Stimulated activated naive CD8-positive, alpha-beta T cell treated with anti-CD3 and anti-CD28 coated beads, Interleukin-15, Interleukin-2, amounts not matched to agents 100 U/mL and 50 U/mL, for 24 hours (primary cell): ENCODE measurements at places on chromosomes 7 and 10.

DNA sequence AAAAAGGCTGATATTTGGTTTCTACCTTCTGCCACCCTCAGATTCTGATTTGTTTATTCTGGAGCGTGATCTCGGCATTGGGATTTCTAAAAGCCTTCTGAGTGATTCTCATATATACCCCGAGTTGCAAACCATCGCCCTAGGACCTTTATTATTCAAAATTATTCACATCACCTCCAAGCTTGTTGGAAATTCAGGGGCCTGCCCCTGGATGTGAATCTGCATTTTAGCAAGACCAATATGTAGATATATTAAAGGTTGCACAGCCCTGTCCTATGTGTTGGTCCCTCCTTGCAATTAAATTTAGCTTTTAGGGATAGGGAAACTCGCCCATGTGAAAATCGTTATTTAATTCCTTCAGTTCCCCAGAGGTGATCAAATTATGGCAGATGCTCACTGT is 9.0 kb upstream of the CHN2 start:
- no peak for DNase-seq

- DNase-seq = no peak
Observed at GRCh38 chr10:14658331-14659127, 116.2 kb downstream of the FAM107B start.

DNA sequence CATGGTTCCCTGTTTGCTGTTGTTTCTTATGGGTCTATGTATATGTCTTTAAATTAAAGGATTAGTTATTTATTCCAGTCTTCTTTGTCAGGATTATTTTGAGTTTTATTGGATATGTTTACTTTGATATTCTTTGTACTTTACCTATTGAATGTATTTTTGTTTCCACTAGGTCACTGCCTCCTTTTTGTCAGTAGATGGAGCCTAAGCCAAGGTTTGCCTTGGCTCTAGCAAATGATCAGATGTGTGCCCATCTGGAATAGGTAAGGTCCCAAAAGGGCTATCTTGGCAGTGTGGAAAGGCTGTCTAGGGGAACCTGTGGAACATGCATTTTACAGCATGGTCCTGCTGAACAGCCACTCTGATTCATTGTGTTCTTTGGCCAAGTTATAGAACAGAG is 337.3 kb upstream of the GHITM start:
- no peak for DNase-seq

DNA sequence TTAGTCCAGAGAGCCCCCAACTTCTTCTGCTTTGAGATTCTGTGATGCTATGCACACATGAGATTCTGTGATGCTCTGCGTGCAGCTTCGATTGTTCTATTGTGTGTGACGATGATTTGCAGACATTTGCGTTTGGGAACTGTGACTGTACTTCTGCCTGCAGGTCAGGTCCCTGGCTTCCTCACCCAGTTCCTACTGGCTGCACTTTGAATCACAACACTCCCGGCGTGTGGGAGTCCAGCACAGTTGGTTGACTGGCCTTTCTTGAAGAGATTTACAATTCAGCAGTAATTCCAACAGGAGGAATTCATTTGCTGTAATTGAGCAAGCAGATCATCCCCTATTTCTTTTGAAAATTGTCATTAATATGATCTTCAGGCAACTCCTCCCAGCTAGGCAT is 252.2 kb upstream of the YAE1 start:
- no peak for DNase-seq

- no peak for DNase-seq
Observed at GRCh38 chr10:78516236-78516635, 482.6 kb downstream of the RPS24 start.

DNA sequence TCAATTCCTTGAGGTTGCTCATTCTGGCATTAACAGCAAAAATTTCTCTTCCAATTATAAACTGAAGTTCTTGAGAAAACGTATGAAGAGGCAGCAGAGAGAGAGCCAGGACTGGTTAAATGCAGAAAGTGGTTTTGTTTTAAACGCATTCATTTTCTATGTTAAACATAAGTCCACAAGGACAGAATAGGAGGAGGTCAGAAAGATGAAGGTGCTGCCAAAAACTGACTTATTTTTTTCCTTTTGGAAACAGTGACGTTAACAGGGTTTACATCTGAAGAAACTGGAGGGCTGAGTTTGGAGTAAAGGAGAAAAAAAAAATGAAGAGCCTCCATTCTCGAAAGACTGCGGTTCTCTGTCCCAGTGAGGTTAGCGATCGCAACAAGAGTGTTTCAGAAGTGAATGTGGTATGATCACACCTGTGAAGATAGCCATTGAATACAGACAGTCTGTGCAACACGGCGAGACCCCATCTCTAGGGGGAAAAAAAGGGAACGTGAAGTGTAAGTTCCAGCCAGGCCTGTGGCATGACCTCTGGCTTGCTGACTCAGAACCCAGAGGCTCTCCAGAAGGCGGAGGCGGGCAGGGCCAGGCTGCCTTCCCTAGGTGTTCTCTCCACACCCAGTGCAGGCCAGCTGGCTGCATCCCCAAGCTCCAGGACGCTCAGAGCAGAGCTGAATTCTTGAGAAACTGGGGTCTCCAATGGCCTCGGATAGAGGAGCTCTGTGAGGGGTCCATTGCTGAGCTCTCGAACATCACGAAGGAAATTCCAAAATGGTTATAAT is 84.0 kb downstream of the CHST15 start:
- no peak for DNase-seq

DNA sequence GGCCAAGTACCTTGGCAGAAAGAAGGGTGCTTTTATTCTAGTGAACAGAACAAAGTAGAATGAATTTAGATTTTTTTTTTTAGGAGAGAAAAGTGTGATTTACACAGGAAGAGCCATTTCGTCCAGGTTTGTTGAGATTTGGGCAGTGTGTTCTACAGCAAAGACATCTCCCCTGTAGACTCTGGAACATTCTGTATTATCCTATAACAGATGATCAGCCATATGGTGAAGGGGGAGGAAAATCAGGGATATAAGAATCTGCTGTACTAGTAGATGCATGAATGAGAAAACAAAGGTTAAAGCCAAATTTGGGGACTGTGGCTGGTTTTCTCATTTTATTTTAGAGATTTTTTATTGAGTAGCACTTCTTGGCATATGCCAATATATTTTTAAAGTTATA is 453.7 kb upstream of the LRRTM3 start:
- DNase-seq = no peak

GRCh38 chr10:61642676-61643075 is 20.1 kb upstream of the CABCOCO1 start:
- DNase-seq = no peak

- DNase-seq = no peak
Observed at GRCh38 chr10:46317370-46317769, 30.6 kb downstream of the ANTXRL start.

DNA sequence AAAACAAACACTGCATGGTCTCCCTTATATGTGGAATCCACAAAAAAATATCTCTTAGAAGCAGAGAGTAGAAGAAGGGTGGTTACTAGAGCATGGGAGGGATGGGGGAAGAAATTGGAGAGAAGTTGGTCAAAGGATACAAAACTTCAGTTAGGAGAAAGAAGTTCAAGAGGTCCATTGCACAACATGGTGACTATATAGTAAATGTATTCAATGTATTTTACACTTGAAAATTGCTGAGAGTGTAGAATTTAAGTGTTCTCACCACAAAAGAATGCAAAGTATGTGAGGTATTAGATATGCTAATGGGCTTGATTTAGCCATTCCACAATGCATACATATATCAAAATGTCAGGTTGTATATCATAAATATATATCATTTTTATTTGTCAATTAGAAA is 232.0 kb upstream of the CELF2 start:
- no peak for DNase-seq

DNA sequence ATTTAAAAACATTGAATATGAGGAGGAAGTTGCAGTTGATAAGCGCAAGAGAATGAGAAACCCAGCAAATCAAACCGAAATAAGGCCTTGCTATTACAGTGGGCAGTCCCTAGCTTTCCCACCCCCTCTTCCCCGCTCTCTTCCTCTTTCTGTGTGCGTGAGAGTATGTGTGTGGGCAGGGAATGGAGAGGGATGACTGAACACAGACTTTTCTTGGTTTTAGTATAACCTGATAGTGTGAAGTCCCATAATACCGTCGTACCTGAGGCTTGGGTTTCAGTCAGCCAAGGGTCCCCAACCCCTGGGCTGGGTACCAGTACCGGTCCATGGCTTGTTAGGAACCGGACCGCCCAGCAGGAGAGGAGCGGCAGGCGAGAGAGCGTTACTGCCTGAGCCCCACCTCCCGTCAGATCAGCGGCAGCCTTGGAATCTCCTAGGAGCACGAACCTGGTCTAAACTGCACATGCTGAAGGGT is 255.3 kb downstream of the CELF2 start:
- no peak for DNase-seq

GRCh38 chr10:76681153-76681552 is 956.5 kb downstream of the KCNMA1 start:
- DNase-seq = no peak

- DNase-seq = no peak
Observed at GRCh38 chr10:91311601-91312381, 91.3 kb downstream of the PCGF5 start.

- no peak for DNase-seq
Observed at GRCh38 chr10:82221056-82221455, 346.1 kb downstream of the NRG3 start.

DNA sequence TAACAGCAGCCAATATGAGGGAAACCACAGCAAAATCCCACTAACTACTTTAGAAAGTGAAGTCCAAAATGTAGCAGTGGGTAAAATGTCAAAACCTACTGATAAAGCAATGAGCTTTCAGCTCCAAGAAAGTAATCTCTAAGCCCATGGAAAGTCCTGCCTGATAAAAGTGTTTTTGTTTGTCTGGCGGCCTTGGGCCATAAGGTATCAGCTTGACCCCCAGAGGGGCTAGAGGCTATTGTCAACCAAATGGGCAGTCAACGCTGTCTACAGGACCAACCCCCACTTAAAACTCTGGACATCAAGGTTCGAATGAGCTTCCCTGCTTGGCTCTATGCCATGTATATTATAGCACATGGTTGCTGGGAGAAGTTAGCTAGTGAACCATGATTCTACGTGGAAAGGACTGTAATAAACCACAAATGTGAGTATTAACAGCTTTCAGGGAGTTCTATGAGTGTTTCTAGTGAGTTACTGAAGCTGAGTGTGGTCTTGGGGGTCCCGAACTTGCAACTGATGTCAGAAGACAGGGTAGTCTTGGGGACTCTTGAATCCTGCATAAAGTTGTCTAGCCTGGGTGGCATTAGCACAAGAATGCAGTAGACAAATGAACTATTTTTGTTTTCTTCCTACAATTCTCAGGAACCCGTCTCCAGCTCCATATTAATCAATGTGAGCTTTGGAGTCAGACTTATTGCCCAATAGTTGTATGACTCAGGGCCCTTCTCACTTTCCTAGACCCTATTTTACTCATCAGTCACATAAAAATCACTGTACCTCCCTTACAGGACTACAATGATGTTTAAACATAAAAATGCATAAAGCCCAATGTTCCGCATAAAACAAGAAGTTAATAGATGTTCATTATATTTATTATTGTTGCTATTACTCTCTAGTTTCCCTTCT is 164.9 kb downstream of the DGKI start:
- no peak for DNase-seq

GRCh38 chr7:98107313-98107721 is 655 bp downstream of the LMTK2 start:
- DNase-seq = peak; percentile 31

DNA sequence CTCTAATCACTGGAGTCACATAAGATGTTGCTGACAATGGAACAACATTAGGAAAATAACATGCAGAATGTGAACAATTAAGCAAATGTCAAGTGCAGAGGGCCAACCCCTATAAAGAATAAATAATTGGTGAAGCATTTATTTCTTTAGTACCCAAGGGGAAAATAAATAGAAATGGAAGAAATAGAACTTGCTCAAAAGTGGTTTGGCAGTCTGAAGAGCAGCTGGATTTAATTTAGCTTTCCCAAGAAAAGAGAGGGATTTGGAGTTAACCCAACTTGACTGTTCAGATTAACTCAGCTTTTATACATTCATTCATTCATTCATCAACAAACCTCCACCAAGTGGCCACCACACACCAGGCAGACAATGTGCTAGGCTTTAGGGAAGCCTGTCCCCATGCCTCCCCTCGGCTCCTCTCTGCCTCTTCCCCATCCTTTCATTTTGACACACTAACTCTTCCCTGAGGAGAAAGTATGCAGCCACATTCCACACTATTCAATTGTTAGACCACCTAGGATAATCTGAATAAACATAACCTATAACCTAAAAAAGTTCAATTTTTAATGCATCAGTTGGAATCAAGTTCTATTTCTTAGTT is 295.5 kb downstream of the AHR start:
- no peak for DNase-seq

DNA sequence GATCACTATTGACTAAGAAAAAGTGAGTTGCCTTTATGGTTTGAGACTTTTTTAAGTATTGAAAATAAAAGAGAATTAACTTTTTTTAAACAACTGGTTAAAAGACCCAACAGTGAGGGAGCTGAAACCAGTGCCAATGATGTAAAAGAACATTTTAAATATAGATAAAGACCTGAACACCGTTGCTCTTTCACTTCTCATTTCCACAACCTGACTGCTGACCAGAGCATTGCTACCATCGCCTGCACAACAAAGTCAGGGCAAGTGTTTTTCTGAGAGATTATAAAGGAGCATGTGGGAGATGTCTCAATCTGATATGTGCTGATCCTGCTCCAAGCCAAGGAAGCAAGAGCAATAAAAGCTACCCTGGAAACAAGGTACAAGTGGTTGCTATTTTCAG is 34.7 kb downstream of the IMMP2L start:
- no peak for DNase-seq

- no peak for DNase-seq
Observed at GRCh38 chr10:33150146-33150545, 184.3 kb downstream of the NRP1 start.

GRCh38 chr7:105980645-105981396 is 17.8 kb downstream of the CDHR3 start:
- no peak for DNase-seq

- no peak for DNase-seq
Observed at GRCh38 chr10:74955796-74956195, 129.4 kb downstream of the KAT6B start.

- peak; percentile 66 for DNase-seq
Observed at GRCh38 chr7:28180364-28181147, at the start of gene JAZF1. TSS of gene JAZF1 (minus strand) at chr7:28180795.

DNA sequence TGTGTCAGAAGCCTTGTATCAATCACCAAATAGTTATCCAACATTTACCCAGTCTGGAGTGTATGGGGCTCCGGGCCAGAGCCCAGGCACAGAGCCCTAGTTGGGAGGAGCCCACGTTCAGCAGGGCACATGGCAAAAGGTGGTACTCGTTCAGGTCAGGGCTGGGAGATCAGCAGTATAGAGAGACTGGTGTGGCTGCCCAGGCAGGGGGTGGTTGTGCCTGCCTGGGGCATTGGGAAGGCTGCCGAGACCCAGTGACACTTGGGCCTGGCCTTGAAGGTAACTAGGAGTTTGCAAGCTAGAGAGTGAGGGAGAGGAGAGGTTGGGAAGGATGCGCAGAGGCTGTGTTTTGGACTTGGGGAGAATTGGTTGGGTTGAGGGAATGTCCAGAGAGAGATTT is 48.9 kb upstream of the IGFBP3 start:
- no peak for DNase-seq
